ENCODE measurements at places on chromosomes 3 and 15. TPM values are rescaled to one million over a fixed set of nuclear protein-coding genes. Genes with fewer than 3 reads are reported as not detected.
A peak's percentile ranks its signal among the peaks of the same experiment; 100 is the strongest.

DNA sequence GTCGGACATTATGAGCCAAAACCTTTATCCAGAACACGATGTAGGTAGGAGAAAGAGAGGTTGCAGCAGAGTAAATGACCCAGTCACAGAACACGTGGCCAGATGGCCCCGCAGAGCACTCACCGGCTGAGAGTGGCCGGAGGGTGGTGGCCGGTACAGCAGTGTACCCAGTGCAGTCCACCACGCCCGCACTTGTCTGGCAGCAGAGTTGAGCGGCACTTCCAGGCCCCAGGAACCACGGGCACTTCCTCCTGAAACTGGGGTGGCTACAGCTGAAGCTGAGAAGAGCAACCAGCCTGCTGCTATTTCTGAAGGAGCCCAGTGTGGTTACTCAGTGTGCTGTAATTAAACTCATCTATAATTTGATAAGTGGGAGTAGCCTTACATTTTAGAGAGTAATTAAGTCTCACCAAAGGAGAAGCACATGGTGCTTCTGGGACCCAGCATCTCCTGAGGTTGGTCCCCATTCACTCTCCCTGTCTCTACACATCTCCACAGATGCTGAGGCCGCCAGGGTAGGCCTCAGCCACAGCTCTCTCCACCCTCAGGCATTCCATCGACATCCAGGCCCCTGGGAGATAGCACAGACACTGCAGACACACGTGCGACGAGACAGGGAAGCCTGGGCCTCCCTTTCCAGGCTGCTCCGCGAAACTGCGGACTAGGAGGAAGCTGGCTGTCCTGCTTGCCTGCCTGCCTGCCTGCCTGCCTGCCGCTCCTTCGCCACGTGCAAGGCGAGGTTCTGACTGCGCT lies 49.8 kb downstream of the BDH1 start:
- no peak for DNase-seq

Gene CATSPER2
- total RNA-seq: 3.8 TPM

GRCh38 chr15:70617911-70618287 lies 145.5 kb downstream of the UACA start:
- no peak for DNase-seq

Gene TMCO5A
- not detected for total RNA-seq

Gene CDHR4
- not detected for total RNA-seq

DNA sequence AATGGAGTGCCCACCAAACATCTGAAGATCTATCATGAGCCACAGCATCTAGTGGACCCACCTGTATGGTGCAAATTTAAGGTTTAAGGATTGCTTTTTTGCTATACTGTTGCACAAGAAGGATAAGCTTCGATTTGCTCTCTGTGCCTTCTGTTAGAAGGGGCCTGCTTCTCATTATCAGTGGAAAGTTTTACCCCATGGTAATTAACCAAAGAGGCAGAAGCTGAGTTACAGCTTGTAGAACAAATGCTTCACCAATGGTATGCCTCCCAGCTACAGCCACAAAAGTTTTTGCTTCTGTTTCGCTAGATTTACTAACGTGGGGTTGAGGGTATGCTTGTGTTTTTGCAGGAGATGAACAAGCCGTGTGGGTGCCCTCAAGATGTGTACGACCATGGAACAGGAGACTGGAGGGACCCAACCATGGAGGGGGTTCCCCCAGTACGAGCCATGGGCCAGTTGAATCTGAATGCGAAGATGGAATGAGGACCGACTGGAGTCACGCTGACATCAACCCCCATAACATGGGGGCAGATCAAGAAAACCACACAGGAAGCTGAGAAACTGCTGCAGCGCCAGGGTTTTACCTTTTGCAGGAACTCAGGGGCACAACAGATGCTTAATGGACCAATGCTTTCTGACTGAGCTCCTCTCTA lies 43.5 kb downstream of the ACAD9 start:
- DNase-seq: no peak

- DNase-seq: no peak
Observed at GRCh38 chr3:179546814-179547241, 15.9 kb upstream of the ACTL6A start.

- DNase-seq: peak; percentile 65
Observed at GRCh38 chr3:39707314-39707909, 102.0 kb upstream of the MYRIP start.

- no peak for DNase-seq
Observed at GRCh38 chr3:183527428-183528379, 27.8 kb downstream of the KLHL6 start.

DNA sequence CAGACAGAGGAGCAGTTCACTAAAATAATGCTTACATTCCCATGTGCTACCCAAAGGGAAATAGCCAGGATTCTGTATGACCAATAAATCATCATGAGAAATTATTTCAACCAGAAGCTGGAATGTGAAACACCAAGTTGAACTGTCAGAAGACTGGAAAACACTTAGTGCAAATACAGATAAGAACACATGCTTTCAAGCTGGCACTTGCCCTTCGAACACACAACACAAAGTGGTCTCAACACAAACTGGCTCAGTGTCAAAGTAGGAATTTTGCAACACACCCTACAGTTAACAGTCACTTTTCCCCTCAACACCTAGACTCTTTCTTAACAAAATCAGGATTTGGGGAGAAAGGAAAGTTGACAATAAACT lies 1.3 kb downstream of the FSD2 start:
- no peak for DNase-seq

Gene HIGD2B
- not detected for total RNA-seq

DNA sequence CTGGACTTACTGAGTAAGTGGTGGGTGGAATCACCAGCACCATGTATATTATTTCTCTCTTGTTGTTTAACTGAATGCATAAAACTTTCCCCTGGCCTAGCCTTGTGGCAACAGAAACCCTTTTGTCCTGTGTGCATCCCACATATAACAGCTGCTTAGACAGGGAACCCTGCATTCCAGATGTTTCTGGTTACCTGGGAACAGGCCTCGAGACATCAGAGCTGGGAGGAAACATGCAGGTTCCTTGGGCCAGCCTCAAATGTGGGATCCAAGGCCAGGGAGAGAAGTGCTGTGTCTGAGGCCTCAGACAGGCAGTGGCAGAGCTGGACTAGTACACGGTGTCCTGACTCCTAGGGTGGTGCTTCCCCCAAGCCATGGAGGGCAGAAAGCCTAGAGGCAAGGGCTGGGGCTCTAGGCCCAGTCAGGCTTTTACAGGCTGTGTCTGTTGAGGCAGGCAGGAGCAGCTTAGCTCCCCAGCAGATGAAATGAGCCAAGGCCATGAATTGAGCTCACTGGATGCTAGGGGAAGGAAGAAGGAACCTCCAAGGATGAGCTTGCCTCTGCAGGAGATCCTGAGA lies 57.7 kb downstream of the ITGA11 start:
- DNase-seq: no peak

Gene EXD1
- total RNA-seq: not detected

Gene MUC4
- total RNA-seq: not detected

- no peak for DNase-seq
Observed at GRCh38 chr15:80887148-80887547, 102.5 kb downstream of the MESD start.

DNA sequence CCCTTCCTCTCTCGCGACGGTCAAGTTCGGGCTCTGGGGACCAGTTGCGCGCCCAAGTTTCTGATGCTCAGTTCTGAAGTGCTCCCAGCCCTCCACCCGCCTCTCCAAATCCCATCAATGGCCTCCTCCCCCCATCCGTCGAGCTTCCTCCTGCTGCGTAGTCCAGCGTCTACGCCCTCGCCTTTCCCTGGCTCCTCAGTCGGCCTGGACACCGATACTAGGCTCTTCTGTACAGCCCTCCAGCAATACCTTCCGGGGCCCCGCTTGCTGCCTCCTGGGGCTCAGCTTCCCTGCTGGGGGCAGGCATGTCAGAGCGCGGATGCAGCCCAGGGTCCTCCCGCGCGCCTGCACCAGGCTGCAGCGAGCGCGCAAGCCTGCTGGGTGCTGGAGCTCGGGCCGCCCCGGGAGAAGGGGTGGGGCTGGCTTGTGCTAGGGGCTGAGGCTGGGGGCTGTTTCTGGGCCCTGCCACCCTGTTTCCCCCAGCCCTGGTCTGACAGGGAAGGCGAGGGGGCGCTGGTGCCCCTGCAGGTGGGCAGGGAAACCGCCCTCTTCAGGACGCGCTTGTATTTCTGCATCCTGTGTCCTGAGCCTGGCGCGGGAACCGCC lies 353.3 kb upstream of the SUCLG2 start:
- no peak for DNase-seq

GRCh38 chr3:168709073-168709472 lies 613.3 kb upstream of the GOLIM4 start:
- DNase-seq: no peak

Gene EIF4E3
- 4.9 TPM for total RNA-seq

- DNase-seq: no peak
Observed at GRCh38 chr3:107997671-107998070, 93.2 kb downstream of the CD47 start.

GRCh38 chr15:48578965-48579364 lies 66.5 kb downstream of the FBN1 start:
- DNase-seq: no peak

- no peak for DNase-seq
Observed at GRCh38 chr3:42732196-42732828, 29.7 kb upstream of the HHATL start.

DNA sequence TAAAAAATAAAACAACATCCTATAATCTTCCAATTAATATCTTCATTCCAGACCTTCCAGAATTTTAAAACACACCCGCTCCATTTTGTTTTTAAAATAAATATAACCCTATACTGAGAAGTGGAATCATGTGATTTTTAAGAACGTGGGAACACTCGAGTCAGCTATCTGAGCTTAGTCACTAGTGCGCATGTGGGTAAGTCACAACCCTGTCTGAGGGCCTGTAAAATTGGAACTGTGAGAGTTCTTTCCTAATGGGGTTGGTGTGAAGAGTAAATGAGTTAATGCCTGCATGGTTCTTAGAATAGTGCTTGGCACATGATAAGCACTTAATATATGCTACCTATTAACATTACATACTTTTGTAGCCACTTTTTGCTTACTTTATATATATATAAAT lies 19.9 kb upstream of the POLR2M start:
- DNase-seq: no peak

DNA sequence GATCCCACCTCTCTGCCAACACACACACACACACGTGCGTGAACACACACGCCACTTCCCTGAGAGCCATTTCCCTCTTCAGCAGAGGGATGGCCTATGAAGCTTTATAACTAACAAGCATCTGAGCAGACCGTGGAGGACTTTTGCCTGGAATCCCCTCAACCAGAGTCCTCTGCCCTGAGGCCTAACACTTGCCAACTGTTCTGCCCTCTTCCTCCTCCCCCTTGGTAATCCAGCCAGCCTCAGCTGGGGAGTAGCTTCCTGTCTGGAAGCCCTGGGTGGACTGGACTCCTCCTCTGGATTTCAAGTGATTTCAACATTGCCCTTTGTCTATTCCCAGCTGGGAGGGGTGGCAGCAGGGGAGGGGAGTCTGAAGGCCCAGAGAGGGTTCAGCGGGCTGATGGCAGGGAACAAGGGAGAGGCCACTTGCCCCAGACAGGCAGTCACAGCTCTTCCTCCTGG lies 68.4 kb upstream of the HACD2 start:
- peak; percentile 57 for DNase-seq

DNA sequence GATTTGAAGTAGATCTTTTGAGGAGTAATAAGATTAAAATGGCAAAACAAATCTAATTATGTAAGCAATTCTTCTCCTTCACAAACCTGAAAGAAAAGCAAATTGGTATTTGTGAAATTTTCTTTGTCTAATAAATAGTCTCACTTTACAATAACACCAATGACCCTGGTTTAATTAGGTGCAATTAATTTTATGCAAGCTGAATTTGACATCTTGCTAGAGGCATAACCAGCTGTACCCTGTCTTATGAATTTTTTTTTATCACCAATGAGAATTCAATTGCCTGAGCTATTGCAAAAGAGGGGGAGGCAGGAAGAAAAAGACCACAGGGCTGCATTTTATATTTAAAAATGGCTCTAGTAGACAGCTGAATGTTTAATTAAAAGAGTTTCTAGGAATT lies 113.5 kb upstream of the IL12A start:
- DNase-seq: no peak

DNA sequence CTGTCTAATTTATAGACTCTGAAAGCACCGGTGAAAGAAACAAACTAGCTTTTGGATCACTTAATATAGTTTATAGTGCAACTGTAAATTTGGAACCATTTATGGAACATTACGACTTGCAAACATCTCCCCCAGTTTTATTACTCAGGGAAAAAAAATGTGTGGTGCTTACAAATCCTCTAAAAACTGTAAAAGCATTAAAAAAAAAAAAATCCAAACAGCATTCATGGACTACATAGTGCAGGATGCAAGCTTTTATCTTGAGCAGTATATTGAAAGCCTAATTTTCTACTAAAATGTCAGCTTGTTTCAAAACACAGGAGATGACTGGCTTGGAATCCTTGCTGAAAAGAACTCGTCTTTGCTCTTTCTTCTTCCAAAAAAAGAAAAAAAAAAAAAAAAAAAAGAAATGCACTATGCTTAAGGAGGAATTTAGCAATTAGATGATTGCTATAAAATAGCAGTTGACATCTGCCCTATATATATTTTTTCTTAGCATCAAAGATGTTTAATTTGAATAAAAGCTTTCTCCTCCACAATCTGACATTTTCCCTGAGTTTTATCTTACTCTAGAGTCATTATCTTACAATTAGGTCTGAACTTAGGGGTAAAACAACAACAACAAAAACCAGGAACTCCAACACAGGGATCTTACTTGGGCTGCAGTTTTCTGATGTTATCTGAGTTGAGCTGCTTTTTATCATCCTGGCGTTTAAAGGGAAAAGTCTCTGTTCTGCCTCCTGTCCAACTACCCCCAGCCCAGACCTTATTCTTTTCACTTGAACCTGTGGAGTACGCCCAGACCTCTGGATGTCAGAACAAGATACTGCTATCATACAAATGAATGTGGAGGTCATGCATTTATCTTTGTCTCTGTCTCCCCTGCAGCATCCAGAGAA lies 62.6 kb upstream of the PDZRN3 start:
- no peak for DNase-seq

Gene SCAANT1
- total RNA-seq: not detected

GRCh38 chr3:181631901-181632300 lies 79.8 kb upstream of the SOX2 start:
- DNase-seq: peak; percentile 92

GRCh38 chr15:90465140-90465929 lies 64.4 kb upstream of the CRTC3 start:
- DNase-seq: peak; percentile 88

DNA sequence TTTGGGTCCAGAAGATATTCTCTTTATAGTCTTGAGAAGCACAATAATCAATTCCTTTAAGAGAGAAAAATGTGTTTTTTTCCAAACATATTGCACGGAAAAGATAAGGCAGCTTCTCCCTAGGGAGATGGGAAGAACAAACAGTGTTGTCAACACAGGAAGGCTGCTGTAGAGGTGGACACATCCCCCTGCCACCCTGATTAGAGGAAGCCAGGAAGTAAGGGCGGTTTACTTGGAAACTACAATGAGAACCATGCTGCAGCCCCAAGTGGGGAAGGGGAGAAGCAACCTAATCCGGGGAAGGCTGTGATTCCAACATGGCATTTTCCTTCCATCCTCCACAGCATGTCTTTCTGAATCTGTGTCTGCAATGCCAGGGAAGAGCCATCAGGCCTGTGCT lies 256.9 kb upstream of the TGFBR2 start:
- peak; percentile 67 for DNase-seq

- DNase-seq: no peak
Observed at GRCh38 chr15:55007561-55007960, 189.2 kb downstream of the RSL24D1 start.

Gene GPR149
- total RNA-seq: not detected

GRCh38 chr15:75056036-75056435 lies 32.6 kb downstream of the PPCDC start:
- DNase-seq: no peak

Data from endothelial cell of umbilical vein (primary cell).